ENCODE measurements at places on chromosomes 2 and 18.

DNA sequence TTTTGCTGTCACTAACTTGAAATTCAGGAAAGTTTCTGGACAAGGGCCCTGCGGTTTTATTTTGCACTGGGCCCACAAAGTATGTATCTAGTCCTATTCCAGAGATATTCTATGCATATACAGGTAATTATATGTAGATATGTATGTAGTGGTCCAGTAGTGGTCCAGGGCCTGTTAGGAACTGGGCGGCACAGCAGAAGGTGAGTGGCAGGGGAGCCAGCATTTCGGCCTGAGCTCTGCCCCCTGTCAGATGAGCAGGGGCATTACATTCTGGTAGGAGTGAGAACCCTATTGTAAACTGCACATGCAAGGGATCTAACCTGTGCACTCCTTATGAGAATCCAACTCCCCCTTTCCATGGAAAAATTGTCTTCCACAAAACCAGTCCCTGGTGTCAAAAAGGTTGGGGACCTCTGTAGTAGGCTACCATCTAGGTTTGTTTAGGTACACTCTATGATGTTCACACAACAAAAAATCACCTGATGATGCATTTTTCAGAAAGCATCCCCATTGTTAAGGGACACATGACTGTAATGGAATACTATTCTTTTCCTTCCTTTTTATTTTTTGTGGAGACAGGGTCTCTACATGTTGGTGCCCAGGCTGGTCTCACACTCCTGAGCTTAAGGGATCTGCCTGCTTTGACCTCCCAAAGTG lies 2.8 kb upstream of the PPP4R3B start:
- DNase-seq: peak; percentile 38

- no peak for DNase-seq
These were observed 36.4 kb upstream of the IL1R1 start for GRCh38 chr2:102106133-102106556.

DNA sequence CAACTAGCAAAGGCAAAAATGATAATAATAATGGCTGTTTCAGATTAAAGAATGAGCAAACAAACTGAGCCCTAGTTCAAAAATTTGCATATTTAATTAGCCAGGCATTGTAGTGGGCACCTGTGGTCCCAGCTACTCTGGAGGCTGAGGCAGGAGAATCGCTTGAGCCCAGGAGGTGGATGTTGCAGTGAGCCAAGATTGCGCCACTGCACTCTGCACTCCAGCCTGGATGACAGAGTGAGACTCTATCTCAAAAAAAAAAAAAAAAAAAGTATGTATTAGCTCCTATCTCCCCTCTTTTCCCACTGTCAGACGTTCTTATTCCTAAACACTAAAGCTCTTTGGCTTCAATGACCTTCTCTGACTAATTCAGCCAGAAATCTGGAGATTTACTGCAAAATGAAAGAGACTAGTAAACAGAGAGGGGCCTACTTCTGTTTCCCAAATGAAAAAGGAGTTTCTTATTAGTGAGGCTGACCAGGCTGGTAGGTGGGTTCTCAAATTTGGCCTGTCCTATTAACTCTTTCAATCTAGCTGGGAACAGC lies 3.9 kb upstream of the SRBD1 start:
- DNase-seq: no peak

DNA sequence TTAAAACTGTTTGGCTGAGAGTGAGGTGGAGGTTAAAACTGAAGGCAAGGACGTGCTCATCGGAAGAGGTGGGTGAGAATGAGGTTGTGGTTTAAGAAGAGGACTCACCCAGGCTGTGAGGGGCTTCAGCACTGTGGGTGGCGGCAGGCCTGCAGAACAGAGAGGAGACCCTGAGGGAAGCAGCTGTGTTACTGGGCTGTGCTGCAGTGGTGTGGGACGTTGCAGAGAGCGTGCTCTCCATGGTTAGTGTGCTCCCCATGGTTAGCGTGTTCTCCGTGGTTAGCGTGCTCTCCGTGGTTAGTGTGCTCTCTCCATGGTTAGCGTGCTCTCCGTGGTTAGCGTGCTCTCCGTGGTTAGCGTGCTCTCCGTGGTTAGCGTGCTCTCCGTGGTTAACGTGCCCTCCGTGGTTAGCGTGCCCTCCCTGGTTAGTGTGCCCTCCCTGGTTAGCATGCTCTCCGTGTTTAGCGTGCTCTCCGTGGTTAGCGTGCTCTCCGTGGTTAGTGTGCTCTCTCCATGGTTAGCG lies 68.5 kb upstream of the NFATC1 start:
- no peak for DNase-seq

DNA sequence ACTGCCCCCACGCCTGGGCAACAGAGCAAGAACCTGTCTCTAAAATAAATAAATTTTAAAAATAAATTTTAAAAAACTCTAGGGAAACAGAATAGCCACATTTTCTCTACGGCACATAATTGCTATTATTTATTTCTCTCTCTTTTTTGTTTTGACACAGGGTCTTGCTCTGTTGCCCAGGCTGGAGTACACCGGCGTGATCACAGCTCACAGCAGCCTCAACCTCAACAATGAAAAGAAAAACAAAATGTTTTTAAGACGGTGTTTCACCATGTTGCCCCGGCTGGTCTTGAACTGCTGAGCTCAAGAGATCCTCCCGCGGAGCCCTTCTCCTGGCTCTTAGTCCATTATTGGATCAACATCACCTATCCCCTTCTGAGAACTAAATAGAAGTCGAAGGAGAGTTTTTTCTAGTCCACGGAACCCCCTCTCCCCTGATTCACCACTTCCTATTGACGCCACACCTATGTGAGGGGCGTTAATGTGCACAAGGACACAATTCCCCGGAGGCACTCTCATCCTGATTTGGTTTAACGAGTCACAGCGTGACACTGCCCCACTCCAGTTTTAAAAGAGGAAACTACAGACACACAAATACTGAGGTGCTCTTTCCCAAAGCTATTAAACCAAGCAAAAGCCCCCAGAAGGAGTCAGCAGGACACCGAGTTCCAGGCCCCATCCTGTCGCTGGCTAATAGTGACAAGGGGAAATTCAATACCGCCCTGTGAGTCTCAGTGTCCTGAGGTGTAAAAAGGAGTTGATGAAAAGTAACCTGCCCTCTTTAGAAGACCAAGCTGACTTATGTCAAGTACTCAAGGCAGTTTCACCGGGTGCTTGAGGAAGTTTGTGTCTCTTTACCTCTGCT lies 1.1 kb downstream of the NPC1 start:
- peak; percentile 44 for DNase-seq

GRCh38 chr2:43212931-43213330 lies 13.5 kb downstream of the ZFP36L2 start:
- no peak for DNase-seq

DNA sequence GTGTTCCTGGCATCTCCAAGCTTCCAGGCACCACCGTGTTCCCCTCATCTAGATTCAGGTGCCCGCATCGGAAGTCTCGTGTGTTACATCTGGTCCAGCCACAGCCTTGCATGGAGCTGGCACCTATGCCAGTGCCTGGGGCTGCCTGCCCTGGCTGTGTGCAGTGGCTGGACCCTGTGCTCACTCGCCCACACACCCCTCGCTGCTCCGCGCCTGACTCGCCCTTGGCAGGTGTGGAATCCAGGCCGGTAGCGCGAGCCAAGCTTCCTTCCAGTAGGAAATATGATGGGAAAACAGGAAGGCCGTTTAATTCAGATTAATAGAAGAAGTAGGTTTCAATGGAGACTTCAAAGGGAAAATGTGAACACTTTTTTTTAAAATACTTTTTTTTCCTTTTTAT lies 78.0 kb downstream of the PTPN4 start:
- no peak for DNase-seq

- DNase-seq: no peak
These were observed 17.9 kb upstream of the VPS4B start for GRCh38 chr18:63440219-63440618.

DNA sequence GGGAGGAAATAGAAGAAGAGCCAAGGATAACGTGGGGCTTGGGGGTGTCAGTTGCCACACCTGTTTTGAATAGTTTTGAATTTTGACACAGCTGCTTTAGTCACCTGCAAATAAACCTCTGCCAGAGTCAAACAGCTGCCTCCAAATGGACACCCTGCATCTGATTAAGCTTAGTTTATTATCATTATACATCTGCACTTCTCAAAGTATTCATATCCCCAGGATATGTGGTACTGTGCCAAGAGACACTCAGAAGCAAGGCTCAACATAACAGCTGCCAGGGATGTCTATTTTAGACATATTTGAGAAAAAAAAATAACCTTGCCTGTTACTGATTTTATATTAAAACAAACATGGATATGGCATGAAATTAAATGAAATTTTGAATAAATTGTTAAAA lies 122.5 kb upstream of the WDR75 start:
- no peak for DNase-seq

All from SW480 (cell line).